NCI-H1105 (cell line): ENCODE measurements at places on chromosomes 4 and X.
A peak's percentile ranks its signal among the peaks of the same experiment; 100 is the strongest.

DNA sequence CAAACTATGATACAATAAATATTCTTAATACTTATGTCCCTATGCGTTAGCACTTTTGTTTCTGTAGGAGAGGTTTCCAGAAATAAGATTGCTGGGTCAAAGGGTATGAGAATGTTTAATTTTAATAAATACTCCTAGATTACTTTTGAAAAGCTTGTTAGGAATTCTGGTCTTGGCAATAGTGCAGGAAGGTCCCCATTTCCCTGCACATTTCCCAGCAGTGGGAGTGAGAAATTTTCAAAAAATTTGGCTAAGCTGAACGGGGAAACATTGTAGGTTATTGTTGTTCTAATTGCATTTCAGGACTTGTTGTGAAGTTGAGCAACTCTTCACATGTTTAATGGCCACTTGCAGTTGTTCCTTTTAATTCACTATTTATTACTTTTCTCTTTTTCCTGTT, 27.1 kb downstream of the IGFBP7 start:
- DNase-seq, result no peak

GRCh38 chrX:72308566-72309296, 3.0 kb upstream of the CITED1 start:
- DNase-seq, result peak; percentile 44

- DNase-seq, result no peak
Observed at GRCh38 chrX:119970574-119970973, 27.0 kb upstream of the NKAP start.

DNA sequence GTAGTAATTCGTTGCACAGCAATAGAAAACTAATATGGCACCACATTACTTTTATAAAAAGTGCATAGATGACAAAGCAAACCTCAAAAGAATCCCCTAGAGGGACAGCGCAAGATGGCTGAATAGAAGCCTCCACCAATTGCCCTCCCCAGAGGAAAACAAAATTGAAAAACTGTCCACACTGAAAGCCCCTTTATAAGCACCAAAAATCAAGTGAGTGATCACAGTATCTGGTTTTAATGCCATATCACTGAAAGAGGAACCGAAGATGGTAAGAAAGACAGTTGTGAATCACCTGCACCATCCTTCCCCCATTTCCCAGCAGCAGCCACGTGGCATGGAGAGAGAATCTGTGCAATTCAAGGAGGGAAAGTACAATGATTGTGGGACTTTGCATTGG, 522.2 kb downstream of the GLUD2 start:
- DNase-seq, result no peak

DNA sequence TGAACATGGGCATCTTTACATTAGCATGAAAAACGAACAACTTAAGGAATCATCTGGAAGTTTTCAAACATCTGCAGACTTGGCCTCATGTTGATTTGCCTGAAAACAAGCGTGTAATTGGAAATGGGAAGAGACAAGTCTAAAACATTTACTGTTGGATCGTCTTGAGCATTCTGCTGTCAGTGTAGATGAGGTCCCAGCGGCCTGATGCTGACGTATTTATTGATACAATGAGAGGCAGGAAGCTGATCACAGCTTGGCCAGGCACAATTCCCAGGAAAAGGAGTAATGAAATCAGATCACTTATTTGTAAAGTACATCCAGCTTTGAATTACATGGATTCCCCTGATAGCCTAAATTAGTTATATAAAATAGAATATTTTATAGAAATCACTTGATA, 210.6 kb downstream of the CLCN4 start:
- DNase-seq, result no peak

GRCh38 chr4:163284304-163284703, 48.1 kb downstream of the NPY1R start:
- DNase-seq, result no peak
